Smooth muscle cell of the coronary artery (primary cell): ENCODE measurements at places on chromosomes 6 and 20. TPM values are rescaled to one million over a fixed set of nuclear protein-coding genes. Genes with fewer than 3 reads are reported as not detected.

The TMEM244 gene
- not detected in 2 replicates for total RNA-seq

The PTPRT gene
- not detected in 2 replicates for total RNA-seq

The RAET1L gene
- total RNA-seq, result not detected in 2 replicates

The PBOV1 gene
- not detected in 2 replicates for total RNA-seq

The GSTA4 gene
- 19.1 and 25.3 TPM in 2 replicates for total RNA-seq

The FOXF2 gene
- total RNA-seq, result 0.08 and 1.2 TPM in 2 replicates

The HSPA12B gene
- 3.5 TPM in 1 of 2 replicates, not detected in the other for total RNA-seq

The AKAP12 gene
- total RNA-seq, result 65.8 and 71.0 TPM in 2 replicates

The BPIFA1 gene
- total RNA-seq, result not detected in 2 replicates

The GPR6 gene
- not detected in 2 replicates for total RNA-seq

The DAAM2 gene
- 12.1 and 19.3 TPM in 2 replicates for total RNA-seq

The GJA10 gene
- total RNA-seq, result not detected in 2 replicates
